T-helper 22 cell (primary cell): ENCODE measurements at places on chromosomes 2 and 18.

- no peak for DNase-seq
Measured at GRCh38 chr2:18784245-18784644, 194.9 kb upstream of the NT5C1B start.

DNA sequence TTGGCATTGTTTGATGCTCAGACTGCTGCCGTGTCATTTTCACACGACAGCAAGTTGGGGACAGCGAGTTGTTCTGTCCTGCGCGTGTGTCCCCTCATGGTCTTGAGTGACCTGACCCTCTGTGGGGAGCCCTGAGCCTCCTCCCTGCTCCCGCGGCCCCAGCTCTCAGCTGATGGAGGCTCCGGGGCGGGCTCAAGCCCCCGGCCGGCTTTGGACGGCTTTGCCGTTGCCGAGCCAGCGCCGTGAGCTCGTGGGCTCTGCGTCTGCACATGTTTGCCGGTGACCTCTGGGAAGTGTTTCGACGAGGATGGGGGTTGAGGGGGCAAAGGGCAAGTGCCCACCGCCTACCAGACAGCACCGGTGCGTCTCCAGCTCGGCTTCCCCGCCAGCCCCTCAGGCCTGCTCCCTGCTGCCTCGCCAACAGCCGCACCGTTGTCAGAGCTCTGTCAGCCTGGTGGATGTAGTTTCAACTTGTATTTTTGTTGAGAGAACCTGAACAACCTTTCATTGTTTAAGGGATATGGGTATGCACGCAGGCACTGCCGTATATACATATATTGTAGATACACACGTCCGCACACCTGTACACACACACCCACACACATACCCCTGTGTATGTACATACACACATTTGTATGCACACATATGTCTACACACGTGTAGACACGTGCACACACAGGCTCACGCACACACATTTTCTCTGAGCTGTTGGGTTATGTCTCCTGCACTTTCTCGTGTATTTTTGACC is 13.7 kb downstream of the PDCD1 start:
- DNase-seq = no peak

DNA sequence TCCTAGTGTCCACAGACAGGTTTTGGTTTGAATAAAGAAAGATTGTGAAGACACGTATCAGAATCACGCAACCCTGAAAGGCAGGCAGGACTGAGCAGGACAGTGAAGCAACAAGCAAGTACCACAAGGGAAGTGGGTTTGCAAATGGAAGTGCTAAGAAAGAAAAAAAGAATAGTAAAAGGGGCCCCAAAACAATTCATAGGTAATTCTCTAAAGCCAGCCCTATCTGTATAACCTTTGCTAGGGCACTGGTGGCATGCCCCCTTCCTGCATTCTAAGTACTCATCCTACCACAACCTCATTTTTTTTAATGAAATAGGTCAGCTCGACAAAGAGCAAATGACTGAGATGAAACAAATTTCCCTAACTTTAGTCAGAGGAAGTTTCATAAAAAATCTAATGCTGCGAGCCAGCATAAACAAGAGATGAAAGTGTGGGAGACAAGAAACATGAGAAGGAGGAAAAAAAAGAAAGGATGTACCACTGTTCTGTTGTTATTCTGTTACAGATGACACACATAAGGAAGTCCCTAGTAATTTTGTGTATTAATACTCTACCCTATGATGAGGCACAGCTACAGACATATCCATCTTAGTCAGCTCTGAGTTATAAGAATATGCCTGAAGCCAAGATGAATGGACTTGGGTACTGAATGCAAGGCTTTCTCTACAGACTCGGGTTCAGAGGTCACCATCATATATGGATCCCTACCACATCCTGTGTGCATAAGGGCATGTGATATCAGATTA is 32.2 kb downstream of the IKZF2 start:
- DNase-seq = peak; percentile 8

DNA sequence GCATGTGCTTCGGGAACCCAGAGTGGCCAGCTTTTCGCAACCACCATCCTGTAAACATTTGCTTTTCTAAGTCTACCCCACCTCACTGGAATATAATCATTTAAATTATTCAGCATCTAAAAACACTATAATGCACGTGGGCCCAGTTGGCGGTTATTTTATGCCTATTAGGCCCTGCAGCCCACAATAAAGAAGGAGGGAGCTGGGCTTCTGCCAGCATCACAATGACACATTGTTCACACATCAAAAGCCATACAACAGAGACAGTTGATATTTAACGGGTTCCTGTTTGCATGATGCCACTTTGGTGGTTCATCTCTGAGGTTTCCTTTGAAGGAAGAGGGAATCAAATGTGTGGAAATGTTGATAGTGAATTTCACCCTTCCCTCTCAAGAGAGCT is 916.0 kb upstream of the CELF4 start:
- DNase-seq = no peak

GRCh38 chr2:125857971-125858794 is 797.8 kb upstream of the GYPC start:
- no peak for DNase-seq

- DNase-seq = no peak
Measured at GRCh38 chr2:86032861-86033595, 72.7 kb downstream of the POLR1A start.

GRCh38 chr18:26493021-26493420 is 55.3 kb downstream of the KCTD1 start:
- no peak for DNase-seq

DNA sequence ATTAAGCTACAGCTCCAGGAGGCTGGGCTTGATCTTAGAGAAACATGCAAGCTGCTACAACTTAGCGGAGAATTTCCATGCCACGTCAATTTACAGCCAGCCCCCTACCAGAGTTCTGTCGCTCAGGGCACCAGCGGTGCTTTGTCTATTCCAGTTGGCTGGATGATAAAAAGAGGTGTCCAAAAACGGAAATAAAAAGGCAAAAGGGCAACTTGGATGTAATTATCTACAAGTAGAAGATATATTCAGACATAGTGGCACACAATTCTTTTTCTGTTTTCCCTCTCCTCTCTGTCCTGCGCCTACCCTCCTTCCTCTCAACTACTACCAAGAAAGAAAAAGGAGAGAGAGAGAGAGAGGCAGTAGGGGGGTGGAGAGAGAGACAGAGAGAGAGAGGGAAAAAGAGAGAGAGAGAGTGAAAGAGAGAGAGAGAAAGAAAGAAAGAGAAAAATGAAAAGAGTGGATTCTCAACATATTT is 363 bp upstream of the RFTN2 start:
- DNase-seq = no peak

DNA sequence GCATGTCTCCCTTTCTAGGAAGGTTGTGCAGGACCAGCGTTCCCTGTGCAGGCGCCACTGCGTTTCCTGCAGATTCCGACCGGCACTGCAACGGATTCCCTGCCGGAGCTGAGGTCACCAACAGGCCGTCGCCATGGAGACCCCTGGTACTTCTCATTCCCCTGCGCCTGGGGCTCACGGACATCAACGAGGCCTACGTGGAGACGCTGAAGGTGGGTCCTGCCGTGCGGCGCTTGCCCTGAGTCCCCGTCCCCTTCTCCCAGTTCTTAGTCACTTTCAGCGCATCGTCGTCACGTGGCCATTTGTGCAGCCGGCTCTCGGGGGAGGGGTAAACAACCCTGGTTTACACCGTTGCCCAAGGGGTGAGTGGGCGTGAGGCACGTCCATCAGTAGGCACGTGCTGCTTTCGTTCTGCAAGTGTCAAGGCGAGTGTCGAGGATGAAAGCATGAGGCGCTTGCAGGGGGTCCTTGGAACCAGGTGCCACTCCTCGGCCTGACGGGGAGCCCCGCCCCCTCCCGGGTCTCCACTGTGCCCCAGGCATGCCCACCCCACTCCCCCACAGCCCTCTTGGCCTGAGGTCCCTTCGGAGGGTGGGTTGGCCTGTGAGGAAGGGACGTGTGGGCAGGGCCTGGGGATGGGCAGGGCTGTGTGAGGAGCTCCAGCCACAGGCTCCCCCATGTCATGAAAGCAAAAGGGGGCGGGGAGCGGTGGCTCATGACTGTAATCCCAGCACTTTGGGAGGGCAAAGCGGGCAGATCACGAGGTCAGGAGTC is 19.8 kb downstream of the DTYMK start:
- no peak for DNase-seq

DNA sequence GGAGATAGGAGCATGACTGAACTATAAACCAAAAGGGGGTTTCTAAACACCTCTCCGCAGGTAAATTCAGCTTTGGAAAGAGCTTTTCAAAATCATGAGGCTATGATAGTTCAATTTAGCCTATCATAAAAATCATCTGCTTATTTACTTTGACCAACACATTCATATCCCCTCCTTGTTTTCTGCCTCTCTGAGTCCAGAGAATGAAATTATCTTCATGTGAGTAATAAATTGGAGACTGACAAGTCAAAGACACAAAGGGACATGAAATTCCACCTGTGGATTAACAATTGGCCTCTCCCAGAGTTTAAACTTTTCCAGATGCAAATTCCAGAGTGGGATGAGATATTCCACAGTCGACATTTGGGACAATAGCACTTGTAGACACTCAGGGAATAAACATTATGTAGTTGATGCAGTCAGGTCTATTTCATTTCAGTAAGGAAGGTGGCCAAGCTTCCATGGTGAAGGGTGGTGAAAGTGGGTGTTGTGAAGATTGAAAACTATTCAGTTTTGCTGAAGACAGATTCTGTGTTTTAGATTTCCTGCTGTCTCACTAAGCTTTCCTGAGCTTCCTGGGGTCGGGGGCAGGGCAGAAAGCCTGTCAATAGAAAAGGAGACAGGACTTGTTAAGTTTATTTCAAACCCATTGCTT is 84.7 kb downstream of the CDC42EP3 start:
- no peak for DNase-seq

- DNase-seq = no peak
Measured at GRCh38 chr2:137261881-137262585, 496.7 kb downstream of the THSD7B start.

- DNase-seq = no peak
Measured at GRCh38 chr2:84472856-84473565, 13.9 kb upstream of the SUCLG1 start.

GRCh38 chr2:7670905-7671641 is 753.9 kb downstream of the RNF144A start:
- no peak for DNase-seq

DNA sequence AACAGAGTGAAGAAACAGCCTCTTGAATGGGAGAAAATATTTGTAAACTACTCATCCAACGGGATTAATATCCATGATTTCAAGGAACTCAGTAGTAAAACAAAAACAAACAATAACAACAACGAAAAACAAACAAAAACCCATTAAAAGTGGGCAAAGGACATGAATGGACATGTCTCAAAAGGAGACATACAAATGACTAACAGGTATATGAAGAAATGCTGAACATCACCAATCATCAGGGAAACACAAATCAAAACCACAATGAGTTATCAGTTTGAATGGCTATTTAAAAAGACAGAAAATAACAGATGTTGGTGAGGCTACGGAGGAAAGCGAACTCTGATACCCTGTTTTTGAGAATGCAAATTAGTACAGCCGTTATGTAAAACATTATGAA is 224.8 kb upstream of the NRXN1 start:
- DNase-seq = no peak

DNA sequence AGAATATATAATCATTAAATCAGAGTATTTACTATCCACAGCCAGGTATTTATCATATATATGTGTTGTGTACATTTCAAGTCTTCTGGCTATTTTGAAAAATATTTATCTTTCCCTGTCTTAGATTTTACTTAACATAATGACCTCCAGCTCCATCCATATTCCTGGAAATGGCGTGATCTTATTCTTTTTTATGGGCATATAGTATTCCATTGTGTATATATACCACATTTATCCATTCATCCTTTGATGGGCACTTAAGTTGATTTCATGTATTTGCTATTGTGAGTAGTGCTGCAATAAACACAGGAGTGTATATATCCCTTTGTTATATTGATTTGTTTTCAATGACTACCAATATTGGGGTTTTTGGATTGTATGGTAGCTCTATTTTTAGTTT is 6.6 kb downstream of the GCC2 start:
- no peak for DNase-seq

DNA sequence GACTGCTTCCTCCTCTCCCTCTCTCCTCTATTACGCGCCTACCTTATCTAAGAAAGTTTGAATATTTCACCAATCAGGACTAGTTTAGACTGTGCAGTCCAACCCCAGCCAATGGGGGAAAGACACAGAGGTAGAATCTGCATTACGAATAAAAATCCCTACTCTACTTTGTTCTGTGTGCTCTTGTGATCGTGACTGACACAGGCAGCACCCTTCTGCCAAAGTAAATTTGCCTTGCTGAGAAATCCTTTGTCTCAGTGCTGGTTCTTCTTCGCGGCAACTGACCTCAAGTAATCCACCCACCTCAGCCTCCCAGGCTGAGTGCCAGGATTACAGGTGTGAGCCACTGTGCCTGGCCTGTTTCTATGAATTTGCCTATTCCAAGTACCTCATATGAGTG is 8.6 kb upstream of the CDCA7 start:
- DNase-seq = no peak

GRCh38 chr18:21605213-21605612 is 4.7 kb upstream of the ESCO1 start:
- no peak for DNase-seq

DNA sequence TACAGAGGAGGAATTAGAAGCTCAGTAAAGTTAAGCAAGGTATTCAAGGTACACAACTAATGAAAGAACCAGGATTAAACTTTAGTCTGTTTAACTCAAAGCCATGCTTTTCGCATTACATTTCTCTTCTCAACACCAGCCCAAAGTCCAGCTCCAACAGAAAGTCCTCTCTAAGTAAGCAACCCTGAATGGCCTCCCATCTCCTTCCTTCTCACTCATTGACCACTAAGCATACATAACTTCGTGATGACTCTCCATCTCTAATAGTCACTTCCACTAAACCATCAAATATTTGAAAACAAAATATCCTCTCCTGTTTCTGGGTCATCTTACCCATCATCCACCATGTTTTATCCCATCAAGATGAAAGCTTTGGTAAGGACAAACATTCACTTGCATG is 219.8 kb downstream of the RAD51AP2 start:
- no peak for DNase-seq
